T follicular helper cell (primary cell): ENCODE measurements at places on chromosomes 2 and 18.

DNA sequence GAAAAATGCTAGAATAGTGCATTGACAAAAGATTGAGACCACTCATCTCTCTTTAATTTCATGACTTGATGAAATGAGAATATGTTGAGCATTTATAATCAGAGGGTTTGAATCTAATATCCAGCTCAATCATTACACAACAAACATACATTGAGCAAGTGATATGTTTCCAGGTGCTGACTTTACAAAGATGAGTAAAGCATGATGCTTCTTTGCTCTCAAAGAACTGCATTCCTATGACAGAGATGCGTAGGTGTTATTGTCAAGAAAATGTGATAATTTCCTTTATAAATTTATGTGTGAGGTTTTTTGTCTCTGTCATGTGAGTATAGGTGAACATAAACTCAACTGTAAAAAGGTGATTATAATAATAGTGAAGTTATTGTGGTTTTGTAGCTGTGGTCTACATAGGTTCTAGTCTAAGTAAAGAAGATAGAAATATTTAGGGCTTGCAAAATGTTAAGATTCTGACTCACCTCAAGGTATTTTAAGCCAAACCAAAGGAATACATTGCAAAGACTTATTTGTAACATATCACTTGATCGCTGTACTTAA is 389.8 kb downstream of the GALNT13 start:
- DNase-seq: no peak

GRCh38 chr2:167355821-167356220 is 467.5 kb downstream of the XIRP2 start:
- DNase-seq: no peak

DNA sequence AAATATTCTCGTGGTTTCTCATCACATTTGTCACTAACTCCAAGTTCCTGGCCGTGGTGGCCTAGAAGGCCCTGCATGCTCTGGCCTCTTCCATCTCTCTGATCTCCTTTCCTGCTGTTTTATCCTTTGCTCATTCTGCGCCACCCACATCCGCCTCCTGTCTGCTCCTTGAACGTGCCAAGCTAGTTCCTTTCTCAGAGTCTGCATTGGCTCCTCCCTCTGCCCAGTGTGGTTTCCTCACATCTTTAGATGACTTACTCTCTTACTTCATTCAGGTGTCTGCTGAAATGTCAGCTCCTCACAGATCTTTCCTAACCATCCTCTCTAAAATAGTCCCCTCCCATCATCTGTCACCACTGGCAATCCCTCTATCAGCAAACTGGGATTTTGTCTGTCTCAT is 158.6 kb upstream of the RBMS1 start:
- peak; percentile 47 for DNase-seq

DNA sequence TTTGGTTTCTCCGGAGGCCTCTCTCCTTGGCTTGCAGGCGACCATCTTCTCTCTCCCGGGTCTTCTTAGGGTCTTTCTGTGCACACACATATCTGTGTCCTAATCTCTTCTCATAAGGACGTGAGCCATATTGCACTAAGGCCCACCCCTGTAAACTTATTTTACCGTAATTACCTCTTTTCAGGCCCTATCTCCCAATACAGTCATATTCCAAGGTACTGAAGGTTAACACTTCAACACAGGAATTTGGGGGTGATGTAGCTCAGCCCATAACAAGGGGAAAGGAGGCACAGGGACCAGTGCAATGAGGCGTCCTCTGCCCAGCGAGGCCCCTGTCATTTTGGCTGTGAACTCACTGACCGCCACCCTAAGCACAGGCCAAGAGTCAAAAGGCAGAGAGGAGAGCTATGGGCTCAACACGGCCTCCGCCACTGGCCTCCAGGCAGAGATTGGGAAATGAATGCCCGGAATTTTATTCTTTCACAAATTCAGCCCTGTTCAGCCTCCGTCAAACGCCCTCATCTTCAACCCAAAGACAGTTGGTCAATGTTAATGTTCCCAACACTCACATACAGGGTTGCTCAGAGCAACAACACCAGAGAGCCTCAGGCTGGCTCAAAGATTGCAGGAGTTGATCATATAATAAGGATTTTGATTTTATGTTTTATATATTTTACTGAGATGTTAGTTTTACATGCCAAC is 15.9 kb upstream of the NMUR1 start:
- no peak for DNase-seq

GRCh38 chr2:74497777-74498499 is 1.5 kb downstream of the LBX2 start:
- no peak for DNase-seq
